KBM-7 (cell line): ENCODE measurements at places on chromosomes 5 and 9.

- no peak for DNase-seq
Observed at GRCh38 chr5:97364731-97365130, 181.7 kb upstream of the RIOK2 start.

- DNase-seq, result no peak
Observed at GRCh38 chr9:27471366-27471765, 52.7 kb upstream of the IFNK start.

- DNase-seq, result no peak
Observed at GRCh38 chr5:24732184-24732583, 87.4 kb upstream of the CDH10 start.

DNA sequence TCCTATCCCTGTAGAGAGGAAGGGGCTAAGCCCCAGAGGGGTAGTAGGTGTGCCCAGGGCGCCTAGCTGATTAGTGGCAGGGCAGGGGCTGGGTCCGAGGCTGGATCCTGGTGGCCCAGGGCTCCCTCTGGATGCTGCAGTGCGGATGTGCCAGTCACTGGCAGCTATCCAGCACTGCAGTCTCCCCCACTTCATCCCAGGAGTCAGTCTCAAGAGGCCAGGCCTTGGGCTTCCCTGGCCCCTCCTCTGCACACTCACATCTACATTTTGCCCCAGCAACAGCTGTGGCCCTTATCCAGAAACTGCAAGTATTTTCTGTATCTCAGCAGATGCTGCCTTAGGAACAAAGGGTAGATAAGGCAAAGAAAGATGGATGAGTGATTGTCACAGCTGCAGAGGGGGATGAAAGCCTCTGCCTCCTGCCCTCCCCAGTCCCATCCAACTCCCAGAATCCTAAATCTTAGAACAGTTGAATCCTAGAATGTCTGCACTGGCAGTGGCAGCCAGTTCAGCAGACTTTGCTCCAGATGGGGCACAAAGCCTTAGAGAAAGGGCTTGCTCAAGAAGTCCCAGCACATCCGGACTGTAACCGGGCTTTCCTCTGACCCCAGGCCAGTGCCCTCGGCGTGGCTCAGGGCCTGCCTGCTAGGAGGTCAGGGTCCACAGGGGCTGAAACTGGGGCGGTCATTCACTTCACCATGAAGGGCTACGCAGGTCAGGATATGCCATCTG lies 1.6 kb downstream of the ANXA6 start:
- peak; percentile 16 for DNase-seq

DNA sequence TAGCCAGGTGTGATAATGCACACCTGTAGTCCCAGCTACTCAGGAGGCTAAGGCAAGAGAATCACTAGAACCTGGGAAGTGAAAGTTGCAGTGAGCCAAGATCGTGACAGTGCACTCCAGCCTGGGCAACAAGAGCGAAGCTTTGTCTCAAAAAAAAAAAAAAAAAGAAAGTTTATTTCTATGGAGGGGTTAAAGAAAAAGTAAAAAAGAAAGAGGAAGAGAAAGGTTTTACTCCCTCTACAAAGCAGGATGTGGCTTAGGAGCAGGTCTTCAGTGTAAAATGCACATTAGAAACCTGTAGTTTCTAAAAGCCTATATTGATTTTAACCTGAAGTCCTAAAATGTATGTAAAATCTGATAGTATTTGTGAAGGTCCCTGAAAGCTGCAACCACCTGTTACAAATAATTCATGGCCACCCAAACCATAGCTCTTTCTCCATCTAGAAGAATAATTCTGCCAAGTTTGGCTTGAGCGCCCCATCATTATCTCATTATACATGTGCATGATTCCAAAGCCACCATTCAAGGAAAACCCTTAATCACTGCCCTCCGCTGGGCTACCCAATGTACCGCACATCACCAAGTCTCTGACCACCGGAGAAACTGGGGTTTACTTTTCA lies 3.4 kb downstream of the FNBP1 start:
- peak; percentile 63 for DNase-seq

GRCh38 chr9:90330231-90330630 lies 312.4 kb downstream of the DIRAS2 start:
- DNase-seq, result no peak

GRCh38 chr9:91474656-91475055 lies 51.0 kb upstream of the NFIL3 start:
- no peak for DNase-seq

- no peak for DNase-seq
Observed at GRCh38 chr5:178818094-178818493, 41.7 kb upstream of the ZNF354B start.

DNA sequence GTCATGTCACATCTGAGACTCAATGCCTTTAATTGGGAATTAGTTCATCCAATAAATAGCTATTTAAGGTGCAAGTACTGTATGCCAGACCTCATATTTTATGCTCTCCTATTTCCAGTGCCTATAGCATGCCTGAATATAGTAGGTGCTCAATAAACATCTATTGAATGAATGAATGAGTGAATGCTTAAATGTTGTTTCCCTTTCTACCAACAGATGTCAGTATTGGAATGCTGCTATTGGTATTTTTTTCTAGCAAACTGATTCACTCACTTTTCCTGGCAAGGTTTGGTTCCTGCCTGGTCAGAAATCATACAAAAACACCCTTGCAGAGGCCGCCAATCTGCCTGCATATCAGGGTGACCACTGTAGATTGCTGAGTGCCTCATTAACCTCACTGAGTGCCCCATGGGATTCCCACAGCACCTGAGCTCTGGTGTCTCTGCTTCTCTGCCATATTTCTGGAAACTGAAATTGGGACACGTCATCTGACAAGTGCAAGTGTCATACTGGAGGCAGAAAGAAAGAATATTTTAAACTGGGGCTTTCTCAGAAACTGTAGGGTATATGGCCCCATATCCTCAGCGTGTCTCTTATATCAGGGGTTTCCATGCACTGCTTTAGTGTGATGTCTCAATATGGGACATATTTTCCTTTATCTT lies 359.7 kb downstream of the TRIM32 start:
- DNase-seq, result no peak

DNA sequence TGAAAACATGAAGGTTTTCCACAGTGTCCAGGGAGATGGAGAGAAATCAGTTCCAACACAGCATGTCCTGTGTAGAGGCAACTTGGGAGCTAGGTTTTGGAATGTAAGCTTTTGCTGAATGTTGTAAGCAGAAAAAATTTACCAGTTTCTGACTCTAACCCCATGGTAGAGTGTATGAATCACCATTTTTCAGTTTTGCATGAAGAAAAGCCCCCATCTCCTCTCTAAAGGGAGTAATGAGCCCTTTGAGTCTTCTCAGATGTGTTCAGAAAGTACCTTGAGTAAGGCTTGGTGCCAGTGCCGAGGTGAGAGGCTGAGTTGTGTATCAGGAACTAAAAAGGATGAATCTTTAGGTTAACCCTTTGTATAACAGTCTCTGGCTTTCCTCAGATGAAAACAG lies 96.2 kb downstream of the ADRB2 start:
- DNase-seq, result no peak
